ENCODE measurements at places on chromosomes 16 and 17.
A peak's percentile ranks its signal among the peaks of the same experiment; 100 is the strongest.

GRCh38 chr16:73265124-73265837 lies 217.4 kb upstream of the ZFHX3 start:
- no peak for DNase-seq

DNA sequence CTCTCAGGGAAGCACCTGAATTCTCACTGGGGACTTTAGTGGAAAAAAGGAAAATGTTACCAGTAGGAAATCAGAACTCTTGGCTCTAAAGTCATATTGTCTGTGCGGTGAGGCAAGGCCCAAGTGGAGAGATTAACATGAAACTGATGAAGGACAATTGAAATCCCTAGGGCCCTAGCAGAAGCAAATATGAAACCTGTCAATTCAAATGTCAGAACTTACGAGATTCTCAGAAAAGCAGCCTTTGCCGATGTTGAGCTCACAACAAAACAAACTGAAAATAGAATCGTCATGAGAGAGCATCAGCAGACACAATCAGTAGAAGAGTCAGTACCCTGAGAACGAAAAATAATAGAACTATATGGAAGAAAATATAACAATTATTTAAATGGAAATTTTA lies 108.8 kb downstream of the ELAC2 start:
- no peak for DNase-seq

GRCh38 chr17:51121620-51122472 lies 1.2 kb upstream of the SPAG9 start:
- peak; percentile 83 for DNase-seq

DNA sequence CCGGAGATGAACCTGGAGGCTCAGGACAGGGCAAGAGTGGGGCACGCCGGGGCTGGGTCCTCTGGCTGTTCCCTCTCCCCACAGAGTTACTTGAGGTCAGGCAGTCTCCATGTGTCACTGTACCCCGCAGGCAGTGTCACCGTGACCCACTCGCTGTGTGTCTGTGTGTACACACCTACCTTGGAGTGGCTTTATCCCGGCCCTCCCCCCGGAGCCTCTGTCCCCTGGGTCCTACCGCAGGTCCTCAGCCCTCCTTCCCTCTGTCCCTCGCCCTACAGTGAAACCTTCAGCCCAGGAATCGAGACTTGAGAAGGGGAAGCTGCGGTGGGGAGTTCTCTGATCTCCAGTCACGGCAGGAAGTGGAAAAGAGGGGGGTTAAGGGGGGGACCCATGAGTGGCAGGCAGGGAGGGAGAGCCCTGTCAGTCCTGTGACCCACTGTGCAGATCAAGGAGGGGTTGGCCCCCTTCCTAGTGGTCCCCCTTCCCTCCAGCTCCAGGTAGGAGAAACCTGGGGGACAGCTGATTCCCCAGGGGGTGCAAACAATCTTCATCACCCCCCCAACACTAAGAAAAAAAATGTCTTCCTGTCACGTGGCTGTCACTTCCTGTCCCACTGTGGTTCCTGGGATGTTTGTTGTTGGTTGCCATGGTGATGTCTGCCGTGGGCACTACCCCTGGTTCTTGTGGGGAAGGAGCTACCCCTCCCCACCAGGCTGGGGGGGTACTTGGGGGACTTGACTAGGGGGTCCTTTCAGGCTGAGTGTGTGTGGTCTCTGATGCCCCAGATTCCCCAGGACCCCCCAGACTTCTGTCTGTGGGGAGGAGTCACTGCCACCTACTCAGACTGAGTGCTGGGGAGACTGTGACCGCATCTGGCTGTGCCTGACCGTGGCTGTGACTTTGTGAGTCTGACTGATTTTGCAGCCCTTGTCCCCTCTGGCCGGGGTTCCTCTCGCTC lies 13.7 kb downstream of the RARA start:
- peak; percentile 77 for DNase-seq

DNA sequence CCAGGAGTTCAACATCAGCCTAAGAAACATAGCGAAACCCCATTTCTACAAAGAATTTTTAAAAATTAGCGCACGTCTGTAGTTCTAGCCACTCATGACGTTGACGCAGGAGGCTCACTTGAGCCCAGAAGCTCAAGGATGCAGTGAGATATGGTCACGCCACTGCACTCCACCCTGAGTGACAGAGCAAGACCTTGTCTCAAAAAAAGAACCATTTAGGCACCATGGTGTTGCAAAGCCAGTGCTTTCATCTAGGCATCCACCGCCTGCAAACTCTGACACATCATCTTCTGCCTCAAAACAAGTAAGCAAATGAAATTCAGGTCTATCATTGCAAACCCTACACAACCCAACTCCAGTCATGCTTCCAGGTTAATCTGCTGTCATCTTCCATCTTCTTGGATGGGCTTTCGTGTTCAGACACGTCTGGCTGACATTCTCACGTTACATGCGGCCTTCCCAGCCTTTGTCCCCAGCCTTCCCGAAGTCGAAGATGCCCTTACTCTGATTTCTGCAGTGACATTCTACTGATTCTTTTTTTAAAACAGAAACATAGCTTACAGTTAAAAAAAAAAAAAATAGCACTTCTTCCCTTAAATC lies 8.9 kb downstream of the ANKRD11 start:
- no peak for DNase-seq

- no peak for DNase-seq
These were observed 284.2 kb downstream of the SNX29 start for GRCh38 chr16:12260647-12261262.

DNA sequence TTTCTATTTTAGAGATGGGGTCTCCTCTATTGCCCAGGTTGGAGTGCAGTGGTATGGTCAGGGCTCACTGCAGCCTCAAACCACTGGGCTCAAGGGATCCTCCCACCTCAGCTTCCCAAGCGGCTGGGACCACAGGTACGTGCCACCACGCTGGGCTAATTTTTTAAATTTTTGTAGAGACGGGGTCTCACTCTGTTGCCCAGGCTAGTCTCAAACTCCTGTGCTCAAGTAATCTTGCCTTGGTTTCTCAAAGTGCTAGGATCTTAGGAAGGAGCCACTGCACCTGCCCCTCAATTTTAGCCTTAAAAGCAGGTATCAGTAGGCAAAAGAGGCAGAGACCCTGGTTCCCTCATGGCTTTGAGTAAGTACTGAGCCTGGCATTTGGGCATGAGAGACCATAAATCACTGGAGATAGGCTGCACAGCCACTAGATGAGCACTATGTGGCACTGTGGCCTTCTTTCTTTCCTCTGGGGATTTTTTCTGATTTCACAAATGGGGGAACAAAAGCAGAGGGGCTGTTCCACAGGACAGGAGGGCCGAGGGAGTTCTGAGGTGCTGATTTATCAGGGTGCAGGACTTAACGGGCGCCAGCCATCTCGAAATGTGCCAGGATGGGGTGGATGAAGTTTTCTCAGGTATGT lies 82.2 kb downstream of the PLXDC1 start:
- no peak for DNase-seq

DNA sequence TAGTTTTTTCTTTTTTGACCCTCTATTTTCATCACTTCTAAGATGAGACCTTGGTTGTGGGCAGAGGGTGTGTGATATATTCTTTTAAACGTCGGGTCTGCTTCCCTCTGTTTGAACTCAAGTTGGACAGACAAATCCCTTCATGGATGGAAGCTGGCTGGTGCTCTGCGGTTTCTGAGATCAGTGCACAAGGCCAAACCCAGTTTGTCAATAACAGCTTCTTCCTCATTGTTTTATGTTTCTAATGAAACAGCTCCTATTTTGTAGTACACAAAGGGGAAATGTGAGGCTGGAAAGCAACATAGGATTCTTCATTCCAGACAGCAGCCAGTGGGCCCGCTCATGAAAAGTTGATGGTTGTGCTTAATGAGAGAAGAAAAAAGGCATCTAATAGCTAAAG lies 159.6 kb downstream of the PRKCA start:
- DNase-seq, result no peak

- no peak for DNase-seq
These were observed 365.4 kb upstream of the TNRC6C start for GRCh38 chr17:77593081-77593480.

GRCh38 chr17:73228748-73229236 lies 32.9 kb downstream of the CPSF4L start:
- DNase-seq, result no peak

- DNase-seq, result no peak
These were observed 268.6 kb downstream of the PHKB start for GRCh38 chr16:47729701-47730100.

- DNase-seq, result peak; percentile 16
These were observed 12.1 kb upstream of the DCAF7 start for GRCh38 chr17:63537991-63538692.

DNA sequence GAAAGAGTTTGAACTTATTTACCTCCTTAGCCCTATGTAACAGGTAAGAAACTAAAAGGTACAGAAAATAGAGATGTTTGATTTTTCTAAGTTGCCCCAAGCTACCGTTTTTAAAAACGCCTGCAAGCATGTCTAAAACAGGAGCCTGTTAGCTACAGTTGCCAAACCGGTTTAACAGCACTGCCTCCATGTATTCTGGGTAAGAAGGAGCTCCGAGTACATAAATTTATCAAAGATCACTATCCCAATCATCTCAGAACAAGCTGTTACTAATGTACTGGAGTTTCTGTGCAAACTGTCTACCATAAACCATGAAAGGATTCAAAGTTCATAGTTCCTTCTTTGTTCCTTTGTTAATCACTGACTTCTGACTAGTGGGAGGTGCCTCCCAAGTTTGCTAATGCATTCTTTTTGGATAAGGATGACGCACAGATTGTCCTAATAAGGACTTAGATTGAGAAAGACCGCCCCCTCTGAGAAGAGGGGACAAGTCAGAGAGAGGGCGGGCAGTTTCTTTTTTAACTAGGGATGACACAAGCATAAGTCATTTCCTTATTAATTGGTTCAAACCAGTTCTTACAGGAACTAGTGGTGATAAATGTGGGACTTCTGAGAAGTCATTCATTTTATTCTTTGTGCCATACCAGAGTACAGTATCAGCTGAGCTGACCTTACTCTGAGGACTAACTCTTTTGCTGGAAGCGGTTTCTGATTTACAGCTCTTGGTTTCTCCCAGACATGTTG lies 55.3 kb downstream of the TUBD1 start:
- DNase-seq, result no peak

DNA sequence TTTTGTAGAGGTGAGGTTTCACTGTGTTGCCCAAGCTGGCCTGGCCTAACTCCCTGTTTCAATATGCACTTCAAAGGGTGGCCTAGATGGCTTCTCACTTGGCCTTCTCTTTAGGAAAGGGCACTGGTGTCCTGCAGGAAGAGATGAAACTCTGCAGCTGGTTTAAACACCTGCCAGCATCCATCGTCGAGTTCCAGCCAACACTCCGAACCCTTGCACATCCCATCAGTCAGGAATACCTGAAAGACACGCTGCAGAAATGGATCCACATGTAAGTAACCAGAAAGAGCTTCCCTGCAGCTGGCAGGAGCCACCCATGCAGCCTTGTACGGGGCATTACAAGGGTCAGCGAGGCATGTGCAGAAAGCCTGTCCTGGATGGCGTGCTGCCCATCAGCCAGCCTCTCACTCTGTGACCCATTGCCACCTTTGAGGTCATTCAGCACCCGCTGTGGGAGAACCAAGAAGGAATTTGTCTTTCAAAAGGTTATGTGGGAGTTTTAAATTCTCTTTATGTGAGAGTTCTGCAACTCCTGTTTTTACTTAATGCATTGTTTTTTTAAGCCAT lies 7.0 kb downstream of the COG1 start:
- DNase-seq, result no peak

GRCh38 chr17:2689411-2690164 lies 22.0 kb downstream of the CLUH start:
- DNase-seq, result no peak

DNA sequence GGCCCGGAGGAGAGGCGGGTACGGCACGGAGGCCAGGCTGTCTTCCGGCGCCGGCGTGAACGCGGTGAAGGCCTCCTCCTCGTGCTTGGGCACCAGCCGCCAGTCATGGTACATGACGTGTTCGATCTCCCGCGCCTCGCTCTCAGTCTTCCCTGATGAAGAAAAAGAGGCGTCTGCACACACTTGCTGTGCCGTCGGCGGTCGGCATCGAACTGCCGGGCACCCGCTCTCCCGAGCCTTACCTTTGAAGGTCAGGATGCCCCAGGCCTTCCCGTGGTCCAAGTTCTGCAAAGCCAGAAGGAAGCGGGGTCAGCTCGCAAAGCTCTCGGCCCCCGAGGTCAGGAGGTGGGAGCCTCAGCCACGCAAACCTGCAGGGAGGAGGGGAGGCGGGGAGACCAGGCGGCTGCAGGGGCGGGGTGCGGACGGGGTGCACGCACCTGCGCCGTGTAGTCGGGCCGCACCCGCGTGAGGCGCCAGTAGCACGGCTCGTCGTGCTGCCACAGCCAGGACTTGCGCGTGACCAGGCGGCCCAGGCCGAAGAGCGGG lies at the start of gene EME2:
Gene EME2 (plus strand): TSS at position 449 of the 546 bp plus-strand sequence. CDS start 418 bp downstream, outside the sequence.
- peak; percentile 50 for DNase-seq

- DNase-seq, result no peak
These were observed 26.0 kb downstream of the DYNLL2 start for GRCh38 chr17:58109197-58109596.
